ENCODE measurements at places on chromosomes 2 and 18.

GRCh38 chr18:59093668-59094067, 46.0 kb upstream of the SEC11C start:
- no peak for DNase-seq

DNA sequence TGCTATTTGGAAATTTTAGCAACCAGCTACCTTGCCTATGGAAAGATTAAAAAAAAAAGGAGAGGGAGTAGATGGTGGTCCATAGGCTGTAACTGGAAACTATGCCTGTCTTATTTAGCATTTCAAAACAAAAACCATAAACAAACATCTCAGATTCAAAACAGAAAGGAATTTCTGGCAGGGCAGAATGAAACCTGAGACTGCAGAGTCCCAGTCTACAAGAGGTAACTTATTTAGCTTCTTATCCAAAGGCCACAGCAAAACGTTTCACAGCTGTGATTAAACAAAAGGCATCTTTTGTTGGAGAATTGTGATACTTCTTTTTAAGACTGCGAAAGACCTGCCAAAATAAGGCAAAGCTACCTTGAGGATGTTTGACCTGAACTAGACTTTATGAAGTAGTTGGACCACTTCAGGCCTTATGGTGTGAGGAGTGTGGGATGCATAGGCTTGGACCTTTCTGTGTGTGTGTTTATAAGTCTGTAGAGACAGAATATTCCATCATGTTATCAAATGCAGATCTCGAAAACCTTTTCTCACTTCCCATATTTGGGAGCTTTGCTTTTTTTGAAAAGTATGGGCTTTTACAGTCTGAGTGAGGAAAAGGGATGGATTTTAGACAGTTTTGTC, 11.0 kb downstream of the CRIM1 start:
- no peak for DNase-seq

- no peak for DNase-seq
Measured at GRCh38 chr2:15720561-15721307, 129.1 kb downstream of the DDX1 start.

- no peak for DNase-seq
Measured at GRCh38 chr2:104140361-104140760, 713.6 kb upstream of the POU3F3 start.

- DNase-seq = peak; percentile 33
Measured at GRCh38 chr18:48007955-48008701, 77.7 kb upstream of the SMAD2 start.

GRCh38 chr18:58044370-58045241, 580 bp downstream of the NEDD4L start:
- DNase-seq = peak; percentile 39

- no peak for DNase-seq
Measured at GRCh38 chr2:151374436-151374835, 17.0 kb downstream of the TNFAIP6 start.

- peak; percentile 21 for DNase-seq
Measured at GRCh38 chr18:13577091-13577697, 149.2 kb downstream of the FAM210A start.

DNA sequence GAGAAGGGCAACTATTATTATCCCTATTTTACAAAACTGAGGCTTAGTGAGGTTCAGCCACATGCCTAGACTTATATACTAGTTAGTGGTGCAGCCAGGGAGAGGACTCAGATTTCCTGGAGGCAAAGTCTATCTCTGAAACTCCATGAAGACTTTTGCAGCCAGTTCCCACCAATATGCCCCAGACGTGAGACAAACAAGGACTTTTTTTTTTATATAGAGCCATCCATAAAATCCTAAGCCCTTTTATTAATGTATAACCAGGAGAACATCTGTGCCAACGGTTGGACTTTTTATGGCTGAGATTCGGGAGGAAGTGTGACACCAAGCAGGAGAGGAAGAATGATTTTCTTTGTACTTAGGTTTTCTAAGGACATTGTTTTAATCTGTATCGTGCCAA, 29.9 kb downstream of the LIPG start:
- no peak for DNase-seq

DNA sequence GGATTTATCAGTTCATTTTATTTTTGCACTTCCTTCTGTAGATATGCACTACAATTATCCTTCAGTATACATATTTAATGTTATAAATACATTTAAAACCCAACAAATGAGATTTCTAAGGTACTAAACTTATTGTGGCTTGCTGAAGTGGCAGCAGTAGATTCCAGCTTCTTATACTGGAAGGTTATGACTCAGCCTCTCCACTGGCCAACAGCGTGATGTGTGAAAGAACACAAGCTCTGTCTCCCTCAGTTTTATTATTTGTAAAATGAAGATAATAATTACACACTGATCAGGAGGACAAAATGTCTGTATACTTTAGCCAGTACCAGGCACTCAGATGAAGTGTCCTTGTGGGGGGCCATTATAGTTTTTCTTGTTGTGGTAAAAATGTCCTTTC, 1147.1 kb downstream of the CNTNAP5 start:
- no peak for DNase-seq

GRCh38 chr18:21315741-21316197, 73.7 kb downstream of the GREB1L start:
- DNase-seq = no peak

- DNase-seq = no peak
Measured at GRCh38 chr2:121771976-121772742, 16.7 kb downstream of the TSN start.

DNA sequence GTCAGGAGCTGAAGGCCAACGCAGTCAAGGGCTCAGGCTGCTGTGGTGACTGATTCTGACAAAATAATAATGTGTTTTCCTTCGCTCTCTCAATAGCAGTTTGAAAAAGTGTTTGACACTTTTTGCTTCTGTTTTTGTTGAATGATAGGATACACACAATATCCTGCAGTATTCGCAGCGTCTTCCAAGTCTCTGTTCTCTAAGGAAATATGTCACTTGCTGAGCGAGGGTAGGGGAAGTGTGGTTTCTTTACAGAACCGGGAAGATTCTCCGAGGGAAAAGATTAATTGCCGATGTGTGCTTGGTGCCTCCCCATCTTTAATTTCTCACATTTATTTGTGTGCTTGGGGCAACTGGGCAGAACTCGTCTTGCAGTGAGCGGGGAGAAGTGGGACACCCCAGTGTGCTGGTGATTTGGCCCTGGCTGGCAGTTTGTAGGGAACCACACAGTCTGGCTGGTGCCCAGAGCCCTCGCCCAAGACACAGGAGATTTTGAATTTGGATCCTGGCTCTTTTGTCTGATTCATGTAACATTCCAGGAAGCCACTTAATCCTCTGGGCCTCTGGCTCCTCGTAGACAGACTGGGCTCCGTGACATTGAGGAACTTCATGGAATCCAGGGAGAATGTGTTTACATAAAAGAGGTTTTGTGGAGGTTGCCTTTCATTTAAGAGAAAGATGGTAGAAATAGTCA, 169.4 kb downstream of the LDLRAD4 start:
- no peak for DNase-seq

DNA sequence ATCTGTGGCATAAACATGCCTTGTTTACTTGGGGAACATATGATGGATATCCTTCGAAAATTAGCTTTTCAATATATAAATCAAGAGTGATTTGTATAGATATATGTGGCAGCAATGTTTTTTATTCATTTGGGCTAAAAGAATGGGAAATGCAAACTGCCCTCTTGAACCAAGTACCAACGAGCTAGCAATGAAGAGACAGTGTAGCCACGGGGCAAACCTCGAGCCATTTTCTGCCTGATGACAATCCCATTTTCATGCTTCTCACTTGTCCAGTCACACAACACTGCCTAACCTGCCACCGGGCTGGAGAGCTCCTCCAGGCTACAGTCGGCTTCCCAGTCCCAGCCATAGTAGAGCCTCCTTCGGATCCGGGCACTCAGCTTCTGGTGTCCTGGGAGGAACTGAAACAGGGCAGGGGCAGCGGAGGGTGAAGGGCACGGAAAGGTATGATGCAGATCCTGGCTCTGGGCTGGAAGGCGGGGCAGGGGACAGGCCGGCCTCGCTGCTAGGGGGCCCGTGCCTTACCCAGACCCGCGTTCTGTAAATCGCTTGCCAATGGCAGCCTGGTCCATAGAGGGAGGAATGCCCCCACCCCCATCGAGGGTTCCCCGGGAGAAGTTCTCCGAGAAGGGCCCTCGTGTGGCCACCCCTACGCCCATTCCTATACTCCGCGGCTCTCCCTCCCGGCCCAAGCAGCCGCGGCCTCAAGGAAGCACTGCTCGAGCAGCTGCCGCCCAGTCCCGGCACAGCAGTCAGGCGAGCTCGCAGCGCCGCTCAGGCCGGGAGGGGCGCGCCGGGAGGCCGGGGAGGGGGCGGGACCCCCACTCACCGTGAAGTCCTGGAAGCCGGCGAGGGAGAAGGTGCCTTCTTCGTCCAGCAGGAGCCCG, 552 bp downstream of the CNPPD1 start:
- DNase-seq = peak; percentile 34

- DNase-seq = peak; percentile 70
Measured at GRCh38 chr2:102442967-102443828, 20.2 kb downstream of the IL18RAP start.

DNA sequence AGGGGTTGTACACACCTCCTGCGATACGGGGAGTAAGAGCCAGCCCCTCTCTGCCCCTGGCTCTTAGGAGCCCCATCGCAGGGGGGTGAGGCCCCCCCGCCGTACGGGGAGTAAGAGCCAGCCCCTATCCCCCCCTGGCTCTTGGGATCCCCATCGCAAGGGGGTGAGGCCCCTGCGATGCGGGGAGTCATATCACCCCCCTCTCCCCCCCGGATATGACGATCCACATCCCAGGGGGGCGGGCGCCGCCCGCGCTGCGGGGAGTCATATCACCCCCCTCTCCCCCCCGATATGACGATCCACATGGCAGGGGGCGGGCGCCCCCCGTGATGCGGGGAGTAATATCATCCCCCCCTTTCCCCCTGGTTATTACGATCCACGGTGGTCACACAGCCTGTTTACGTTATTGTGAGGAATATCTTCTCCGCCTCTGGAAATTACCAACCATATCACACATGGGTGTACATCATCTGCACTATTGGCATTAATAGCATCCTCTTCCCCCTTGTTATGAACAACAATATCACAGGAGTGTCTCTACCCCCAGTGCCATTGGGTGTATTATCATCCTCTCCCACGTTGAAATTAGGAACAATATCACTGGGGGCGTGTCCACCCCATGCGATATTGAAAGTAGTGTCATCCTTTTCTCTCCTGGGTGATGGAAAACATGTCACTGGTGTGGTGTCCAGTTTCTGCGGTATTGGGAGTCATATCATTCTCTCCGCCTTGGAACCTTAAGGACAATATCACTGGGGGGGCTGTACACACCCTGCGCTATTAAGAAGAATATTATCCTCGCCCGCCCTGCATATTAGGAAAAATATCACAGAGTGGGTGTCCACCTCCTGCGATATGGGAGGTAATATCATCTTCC, 24.7 kb upstream of the NAGK start:
- DNase-seq = no peak

DNA sequence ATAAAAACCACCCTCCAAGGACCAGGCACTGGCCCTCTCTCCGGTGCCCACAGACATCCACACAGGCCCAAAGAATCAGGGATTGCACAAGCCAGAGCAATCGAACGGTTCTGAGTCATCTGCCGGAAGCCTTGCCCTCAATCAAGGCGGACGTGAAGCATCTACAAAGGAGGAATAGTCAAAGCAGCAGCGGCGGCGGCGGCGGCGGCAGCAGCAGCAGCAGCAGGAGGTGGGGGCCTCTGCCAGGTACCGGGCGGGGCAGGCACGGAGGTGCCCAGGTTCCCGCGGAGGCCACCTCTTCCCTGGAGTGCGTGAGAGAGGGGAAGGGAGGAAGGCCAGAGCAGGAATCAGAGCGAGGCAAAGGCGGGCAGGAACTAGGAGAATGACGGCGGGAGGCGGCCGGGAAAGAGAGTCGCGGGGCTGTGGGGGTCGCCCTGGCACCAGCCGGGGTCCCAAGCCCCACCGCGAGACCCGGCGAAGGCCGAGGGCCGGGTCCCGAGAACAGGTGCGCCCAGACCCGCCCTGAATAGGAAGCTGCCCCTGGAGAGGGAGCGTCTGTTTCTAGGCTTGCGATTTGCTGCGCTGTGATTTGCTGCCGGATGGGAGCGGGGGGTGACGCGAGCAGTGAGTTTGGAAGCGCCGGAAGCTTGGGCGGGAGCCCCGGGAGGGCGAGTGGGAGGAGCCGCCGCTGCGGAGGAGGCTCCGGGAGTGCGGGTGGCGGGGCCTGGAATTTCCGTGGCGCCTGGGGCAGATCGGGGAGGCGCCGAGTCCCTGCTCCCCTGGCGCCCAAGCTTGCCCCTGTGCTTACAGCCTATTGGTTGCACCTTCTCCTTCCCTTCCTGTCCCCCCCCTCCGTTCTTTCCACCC, at the start of gene SERPINB8:
TSS of gene SERPINB8 (plus strand) at position 140 of the 867 bp plus-strand sequence. CDS start 8,228 bp downstream, outside the sequence.
- DNase-seq = peak; percentile 82

DNA sequence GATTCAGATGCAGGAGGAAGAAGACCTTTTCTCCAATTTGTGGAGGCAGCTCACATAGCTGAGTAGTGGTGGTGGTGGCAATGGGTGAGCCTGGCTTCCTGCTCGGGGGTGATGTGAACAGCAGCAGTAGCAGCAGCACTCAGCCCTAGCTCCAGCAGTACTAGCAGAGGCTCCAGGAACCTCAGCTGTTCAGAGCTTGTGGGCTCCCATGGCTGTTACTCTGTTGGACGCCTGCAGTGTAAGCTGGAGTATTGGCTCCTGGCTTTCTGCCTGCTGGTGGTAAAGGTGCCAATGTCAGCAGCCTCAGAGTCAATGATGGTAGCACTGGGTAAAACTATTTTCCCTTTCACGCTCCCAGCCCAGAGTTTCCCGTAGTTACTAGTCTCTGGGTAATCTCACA, 3.1 kb upstream of the SEH1L start:
- DNase-seq = no peak

DNA sequence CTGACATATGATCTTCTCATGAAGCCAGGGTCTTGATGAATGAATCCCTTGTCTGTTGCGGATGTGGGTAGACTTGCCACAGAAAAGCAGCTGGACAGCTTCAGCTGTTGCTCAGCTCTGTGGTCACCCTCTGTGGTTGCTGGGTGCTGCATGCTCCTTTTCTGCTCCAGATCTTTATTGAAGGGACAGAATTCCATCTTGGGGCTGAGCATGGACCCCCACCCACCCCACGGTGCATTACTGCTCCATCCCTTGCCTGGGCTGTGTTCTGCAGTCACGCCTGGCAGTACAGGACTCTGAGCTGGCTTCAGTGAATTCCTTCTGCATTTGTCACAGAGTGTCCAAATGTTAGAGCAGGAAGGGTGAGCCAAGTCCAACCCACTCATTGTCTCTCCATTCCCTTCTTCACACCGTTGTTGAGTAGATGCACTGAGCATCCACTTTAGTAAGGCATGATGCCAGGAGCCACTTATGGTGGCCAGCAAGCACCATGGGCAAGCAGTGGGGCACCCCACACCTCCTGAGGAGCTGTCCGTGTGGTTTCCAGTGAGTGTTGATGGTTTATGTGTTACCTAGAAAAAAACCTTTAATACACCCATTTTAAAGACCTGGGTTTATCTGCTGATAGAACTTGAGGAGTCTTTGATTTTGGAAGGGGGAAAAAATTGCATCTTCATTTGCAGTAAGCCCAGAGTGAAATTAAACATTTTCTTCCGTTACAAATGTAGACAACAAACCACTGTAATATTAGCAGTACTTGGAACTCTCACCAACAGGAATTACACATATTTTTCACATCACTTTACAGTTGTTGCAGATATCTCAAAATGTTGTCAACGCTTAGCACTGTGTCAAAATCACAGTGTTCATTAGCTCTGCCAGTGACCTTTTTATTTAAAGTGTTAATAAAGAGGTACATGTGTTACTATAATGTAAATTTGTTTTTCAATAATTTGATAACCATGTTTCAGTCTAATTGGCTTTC, 14.7 kb upstream of the ITGB6 start:
- DNase-seq = no peak

- DNase-seq = no peak
Measured at GRCh38 chr18:79069717-79070151, 540 bp downstream of the ATP9B start.
